ENCODE measurements at places on chromosomes 2 and 18.

DNA sequence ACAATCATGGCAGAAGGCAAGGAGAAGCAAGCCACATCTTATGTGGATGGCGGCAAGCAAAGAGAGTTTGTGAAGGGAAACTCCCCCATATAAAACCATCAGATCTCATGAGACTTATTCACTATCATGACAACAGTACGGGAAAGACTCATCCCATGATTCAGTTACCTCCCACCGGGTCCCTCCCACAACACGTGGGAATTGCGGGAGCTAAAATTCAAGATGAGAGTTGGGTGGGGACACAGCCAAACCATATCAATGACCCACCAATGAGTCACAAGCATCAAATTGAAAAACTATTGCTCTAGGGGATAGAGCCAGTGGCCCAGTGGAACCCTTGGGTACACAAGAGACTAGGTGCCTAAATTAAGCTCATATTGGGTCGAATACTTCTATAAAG is 157.4 kb downstream of the FBXO15 start:
- DNase-seq, result no peak

- DNase-seq, result no peak
Observed at GRCh38 chr2:30113617-30114293, 33.1 kb upstream of the YPEL5 start.

DNA sequence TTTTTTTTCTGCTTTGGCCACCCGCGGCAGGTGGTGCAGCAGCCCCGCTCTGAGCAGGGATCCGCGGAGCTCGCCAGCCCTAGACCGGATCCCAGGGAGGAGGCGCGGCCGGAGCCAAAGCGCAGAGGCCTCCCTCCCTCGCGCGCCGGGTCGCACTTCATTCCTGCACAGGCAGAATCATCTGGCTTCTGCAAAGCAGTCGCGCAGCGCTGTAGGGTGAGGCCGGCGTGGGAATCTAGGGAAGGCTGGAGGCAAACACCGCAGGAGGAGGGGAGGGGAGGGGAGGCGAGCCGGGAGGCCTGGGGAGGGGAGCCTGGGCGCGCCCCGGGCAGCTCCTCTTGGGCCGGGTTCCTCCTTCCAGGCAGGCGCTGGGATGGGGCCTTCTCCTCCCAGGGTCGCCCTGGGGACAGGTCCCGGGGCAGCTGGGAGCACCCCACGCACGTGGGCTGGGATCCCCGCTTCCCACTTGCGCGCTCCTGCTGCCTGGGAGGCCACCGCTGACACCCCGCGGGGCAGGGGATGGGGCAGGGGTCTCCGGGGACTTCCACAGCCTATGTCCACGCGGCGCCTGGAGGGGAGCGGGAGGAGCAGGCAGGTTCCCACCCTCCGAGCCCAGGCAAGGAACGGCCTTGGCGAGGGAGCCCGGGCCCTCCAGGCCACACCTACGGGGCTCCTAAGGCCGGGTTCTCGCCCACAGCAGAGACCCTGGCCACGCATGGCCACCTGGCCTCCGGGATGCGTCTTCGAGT is 45.0 kb downstream of the MBP start:
- no peak for DNase-seq

DNA sequence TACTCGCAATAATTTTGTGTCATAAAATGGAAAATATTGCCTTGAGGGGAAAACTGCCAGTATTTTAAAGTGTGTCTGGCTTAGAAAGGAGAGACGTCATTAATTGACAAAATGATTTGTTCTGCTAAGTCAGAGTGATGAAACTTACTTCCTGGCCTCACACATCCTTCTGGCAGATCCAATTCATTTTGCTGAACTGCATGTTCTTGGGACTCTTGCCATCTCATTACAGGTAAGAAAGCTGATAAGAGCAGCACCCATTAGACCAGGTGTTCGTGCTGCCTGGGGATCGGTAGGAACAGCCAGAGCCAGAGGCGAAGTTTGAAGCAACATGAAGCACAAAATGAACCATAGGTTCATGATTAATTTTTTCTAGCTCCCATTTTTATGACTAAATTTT is 38.0 kb downstream of the KCNE4 start:
- no peak for DNase-seq

DNA sequence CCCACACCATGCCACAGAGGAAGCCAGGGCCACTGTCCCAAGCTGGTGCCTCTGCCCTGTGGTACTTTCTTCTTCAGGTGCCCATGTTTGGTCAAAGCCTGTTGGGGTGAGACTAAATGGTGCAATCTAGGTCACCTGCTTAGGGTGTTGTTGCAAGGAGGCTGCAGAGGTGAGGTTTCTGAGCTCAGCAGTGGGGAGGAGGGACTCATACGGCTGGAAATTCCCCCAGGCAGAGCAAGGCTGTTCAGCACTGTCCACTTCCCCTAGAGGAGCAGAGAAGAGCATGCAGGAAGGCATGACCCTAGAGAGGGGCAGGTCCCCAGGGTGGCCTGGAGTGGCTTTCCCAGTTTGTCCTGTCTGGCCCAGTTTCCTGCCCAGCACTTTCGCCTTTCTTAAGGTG is 211.0 kb downstream of the HAUS1 start:
- no peak for DNase-seq

GRCh38 chr2:240211598-240212424 is 71.4 kb upstream of the OTOS start:
- no peak for DNase-seq

- no peak for DNase-seq
Observed at GRCh38 chr2:69358914-69359313, 28.1 kb downstream of the GFPT1 start.

- DNase-seq, result no peak
Observed at GRCh38 chr2:158131483-158131912, 29.8 kb downstream of the UPP2 start.

- no peak for DNase-seq
Observed at GRCh38 chr2:103788389-103788788, 1026.6 kb downstream of the TMEM182 start.

DNA sequence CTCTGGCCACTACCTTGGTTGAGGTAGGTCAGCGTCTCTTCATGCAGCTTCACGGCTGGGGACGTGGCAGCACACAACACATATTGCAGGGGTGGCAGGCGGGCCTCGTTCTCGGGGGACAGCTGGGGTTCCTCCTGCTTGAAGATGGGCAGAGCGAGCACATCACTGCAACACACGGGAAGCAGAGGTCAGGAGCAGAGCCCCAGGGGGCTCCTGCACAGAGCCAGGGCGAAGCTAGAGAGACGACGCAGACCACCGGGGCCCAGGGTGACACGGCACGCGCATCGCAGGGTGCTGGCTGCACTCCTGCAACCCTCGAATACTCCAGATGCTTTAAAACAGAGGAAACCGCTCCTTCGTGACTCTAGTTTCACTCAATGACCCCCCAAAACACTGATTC is 3.9 kb downstream of the TFCP2L1 start:
- no peak for DNase-seq

- no peak for DNase-seq
Observed at GRCh38 chr2:183123959-183124221, 353 bp upstream of the NUP35 start.

DNA sequence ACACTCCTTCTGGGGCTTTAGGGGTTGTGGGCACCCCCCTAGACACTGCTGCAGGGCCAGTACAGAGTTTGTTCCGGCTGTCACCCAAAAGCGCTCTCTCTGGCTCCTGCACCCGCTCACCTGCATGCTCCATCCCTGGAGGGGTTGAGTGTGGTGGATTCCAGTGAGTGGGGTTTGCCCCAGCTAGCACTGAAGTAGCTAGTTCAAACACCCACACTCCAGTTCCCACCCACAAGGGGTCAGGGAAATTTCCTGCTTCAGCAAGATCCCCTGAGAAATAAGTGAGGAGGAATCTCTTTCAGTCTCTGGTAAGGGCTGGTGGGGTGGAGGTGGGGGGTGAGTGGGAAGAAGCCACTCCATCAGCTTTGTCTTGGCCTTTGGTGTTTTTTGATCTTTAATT is 73.6 kb downstream of the TMEM17 start:
- no peak for DNase-seq

DNA sequence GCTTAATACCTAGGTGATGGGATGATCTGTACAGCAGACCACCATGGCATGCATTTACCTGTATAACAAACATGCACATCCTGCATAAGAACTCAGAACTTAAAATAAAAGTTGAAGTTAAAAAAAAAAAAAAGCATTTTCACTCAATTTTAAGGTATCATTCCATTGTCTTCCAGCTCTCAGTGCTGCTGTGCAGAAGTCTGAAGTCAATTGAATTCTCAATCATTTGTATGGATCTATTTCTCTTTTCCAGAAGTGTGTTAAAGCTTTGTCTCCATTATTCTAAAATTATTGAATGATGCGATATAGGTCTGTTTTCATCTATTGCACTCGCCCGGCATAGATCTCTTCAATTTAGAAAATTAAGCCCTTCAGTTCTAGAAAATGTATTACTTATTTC is 202.5 kb upstream of the EPAS1 start:
- no peak for DNase-seq

DNA sequence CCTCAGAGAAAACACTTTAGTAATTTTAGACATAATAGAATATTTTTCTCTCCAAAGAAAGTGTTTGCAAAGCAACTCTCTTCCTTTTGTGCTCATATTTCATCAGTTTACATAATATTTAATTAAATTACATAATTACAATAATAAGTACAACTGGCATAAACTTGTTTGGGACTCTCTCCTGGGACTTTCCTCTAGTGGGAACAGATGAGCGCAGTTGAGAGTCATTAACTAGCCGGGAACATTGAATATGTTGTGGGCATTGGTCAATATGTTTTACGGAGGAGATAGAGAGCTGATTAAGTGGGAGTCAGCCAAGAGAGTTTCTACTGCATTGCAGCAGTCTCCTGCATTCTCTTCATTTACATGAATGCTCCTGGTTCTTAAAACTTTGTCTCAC is 607.7 kb downstream of the ARHGAP15 start:
- no peak for DNase-seq

GRCh38 chr2:218273908-218274249 is 3.6 kb downstream of the PNKD start:
- DNase-seq, result no peak

DNA sequence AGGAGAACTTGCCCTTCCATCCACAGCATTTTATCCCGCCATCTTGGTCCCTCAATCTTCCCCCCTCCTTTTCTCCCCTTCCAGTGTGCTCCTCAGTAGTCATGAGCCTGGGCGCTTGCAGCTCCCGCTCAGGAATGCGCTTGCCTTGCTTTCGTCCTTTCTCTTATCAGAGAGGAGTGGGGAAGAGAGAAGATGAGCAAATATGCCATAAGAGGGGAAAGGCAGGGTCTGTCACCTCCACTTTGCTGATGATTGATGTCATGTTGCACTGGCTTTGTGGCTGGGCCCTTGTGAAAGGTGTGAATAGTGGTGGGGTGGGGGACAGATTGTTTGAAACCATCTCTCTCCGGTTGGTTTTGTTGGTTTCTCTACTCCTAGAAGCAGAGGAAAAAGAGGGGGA is 569.3 kb downstream of the TNS1 start:
- DNase-seq, result no peak

GRCh38 chr2:96359310-96359709 is 23.7 kb downstream of the NCAPH start:
- DNase-seq, result no peak

DNA sequence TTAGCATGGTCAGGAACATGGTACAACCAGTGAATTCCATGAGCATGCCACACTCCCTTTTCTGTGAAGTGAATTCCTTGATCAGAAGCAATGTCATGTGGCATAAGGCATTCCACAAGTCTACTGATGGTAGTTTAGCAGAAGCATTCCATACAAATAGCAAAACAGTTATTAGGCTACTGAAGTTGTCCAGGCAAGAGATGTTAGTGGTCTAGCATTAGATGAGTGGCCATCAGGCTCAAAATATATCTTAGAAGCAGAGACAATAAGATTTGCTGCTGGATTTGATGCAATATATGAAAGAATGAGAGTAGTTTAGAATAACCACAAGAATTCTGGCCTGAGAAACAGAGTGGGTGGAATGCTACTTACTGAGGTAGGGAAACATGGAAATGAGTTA is 355.3 kb upstream of the NRXN1 start:
- no peak for DNase-seq

- DNase-seq, result no peak
Observed at GRCh38 chr18:5207471-5208150, 10.6 kb upstream of the AKAIN1 start.

- no peak for DNase-seq
Observed at GRCh38 chr2:55418072-55418471, 1.6 kb downstream of the CCDC88A start.

DNA sequence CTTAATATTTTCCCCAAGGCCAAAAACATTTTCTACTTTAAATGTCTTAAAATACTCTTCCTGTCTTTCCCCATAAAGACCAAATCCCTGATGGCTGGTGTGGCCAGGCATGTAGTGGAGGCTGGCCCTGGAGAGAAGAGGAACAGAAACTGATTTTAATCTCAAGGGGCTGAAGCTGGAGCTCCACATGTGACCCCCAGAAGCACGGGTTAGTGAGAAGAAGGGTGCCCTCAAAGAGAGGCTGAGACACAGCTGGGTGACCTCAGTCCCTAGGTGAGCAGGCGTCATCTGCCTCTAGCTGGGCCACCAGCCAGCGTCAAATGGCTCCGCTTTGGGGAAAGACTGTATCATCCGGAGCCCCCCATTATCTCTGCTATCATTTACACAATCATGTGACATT is 19.3 kb upstream of the TMEM18 start:
- DNase-seq, result no peak

GRCh38 chr2:150404147-150404546 is 83.3 kb downstream of the RND3 start:
- no peak for DNase-seq

DNA sequence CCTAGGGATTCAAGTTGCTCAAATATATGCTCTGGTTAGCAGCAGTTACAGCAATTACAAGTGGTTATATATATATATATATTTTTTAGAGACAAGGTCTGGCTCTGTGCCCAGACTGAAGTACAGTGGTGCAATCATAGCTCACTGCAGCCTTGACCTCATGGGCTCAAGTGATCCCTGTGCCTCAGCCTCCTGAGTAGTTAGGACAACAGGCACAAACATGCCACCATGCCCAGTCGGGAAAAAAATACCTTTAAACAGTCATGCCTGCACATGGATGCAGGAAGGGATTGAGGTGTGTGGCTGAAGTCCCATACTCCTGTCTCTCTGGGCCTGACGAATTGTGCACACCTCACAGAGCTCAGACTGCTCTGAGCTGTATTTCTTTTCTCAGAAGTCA is 19.6 kb upstream of the DNAH7 start:
- DNase-seq, result no peak

GRCh38 chr2:70751881-70752280 is 16.1 kb downstream of the ADD2 start:
- DNase-seq, result no peak

- DNase-seq, result no peak
Observed at GRCh38 chr18:70249118-70249517, 39.7 kb upstream of the SOCS6 start.

GRCh38 chr2:144215701-144216675 is 303.9 kb downstream of the ZEB2 start:
- no peak for DNase-seq
